Naive thymus-derived CD8-positive, alpha-beta T cell (primary cell): ENCODE measurements at places on chromosomes 4 and X. TPM values are rescaled to one million over a fixed set of nuclear protein-coding genes. Genes with fewer than 3 reads are reported as not detected.
A peak's percentile ranks its signal among the peaks of the same experiment; 100 is the strongest.

- DNase-seq = peak; percentile 65
Measured at GRCh38 chrX:107718156-107718621, 57.4 kb downstream of the TSC22D3 start.

GRCh38 chr4:183118585-183118984 is 19.5 kb downstream of the WWC2 start:
- DNase-seq = no peak

- DNase-seq = no peak
Measured at GRCh38 chr4:163707873-163708272, 213.4 kb downstream of the TMA16 start.

DNA sequence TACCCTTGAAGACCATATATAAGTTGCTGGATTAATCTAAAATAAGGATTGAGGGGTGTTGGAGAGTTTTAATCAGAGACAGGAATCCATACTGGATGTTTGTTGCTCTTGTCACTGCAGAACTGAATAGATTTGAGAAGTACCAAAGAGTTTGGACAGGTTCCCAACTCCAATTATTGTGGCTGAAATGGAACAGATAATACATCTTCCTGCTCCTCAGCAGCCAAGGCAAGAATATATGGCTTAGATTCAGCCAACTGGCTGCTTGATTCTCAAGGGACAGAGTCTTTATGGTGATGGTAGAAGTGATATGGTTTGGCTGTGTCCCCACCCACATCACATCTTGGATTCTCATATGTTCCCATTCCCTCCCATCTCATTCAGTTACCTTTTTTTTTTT is 97.0 kb upstream of the PDHA2 start:
- DNase-seq = no peak

DNA sequence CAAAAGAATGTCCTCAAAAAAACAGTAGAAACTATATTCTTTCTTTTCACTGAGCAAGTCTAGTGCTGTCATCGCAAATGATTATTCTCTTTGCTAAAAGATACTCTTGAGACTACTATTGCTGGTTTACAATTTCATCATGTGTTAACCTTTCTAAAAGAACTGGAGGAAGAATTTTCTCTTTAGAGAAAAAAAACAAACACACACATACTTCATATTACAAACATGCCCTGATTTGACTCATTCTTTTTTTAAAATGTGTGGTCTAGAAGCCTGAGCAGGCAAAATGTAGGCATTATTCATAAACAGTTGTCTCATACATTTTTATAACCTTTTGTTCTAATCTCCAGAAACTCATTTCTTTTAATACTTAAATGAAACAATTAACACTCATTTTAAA is 60.6 kb upstream of the FAT4 start:
- no peak for DNase-seq

- no peak for DNase-seq
Measured at GRCh38 chr4:161813889-161814288, 349.9 kb downstream of the FSTL5 start.

GRCh38 chr4:180285796-180286195 is 1957.4 kb upstream of the TENM3 start:
- DNase-seq = no peak

GRCh38 chr4:99847362-99847976 is 30.8 kb downstream of the DAPP1 start:
- no peak for DNase-seq

GRCh38 chr4:169100670-169101101 is 90.6 kb upstream of the CBR4 start:
- DNase-seq = no peak

DNA sequence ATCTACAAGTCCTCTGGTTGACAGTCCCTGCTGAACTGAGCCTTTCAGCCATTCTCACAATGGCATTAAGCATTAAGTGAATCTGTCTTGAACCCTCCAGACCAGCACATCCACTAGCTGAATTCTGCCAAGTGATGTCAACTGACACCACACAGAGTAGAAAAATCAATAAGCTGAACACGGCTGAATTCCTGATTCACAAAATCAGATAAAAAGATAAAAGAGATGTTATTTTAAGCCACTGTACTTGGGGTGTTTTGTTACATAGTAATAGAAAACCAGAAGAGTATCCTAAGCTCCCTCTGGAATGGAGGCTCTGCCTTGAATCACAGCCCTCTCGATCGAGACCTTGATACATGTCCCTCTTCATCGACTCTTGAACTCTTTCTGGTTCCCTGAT is 336.5 kb downstream of the DMD start:
- no peak for DNase-seq

FAM184B gene
- 0.13 TPM for polyA plus RNA-seq

CT45A3 gene
- polyA plus RNA-seq = not detected

UNC5C gene
- not detected for polyA plus RNA-seq

VCX gene
- not detected for polyA plus RNA-seq

CD38 gene
- polyA plus RNA-seq = 5.9 TPM

TEX13B gene
- not detected for polyA plus RNA-seq

MAGEB1 gene
- not detected for polyA plus RNA-seq

NR3C2 gene
- polyA plus RNA-seq = 9.4 TPM

SLC49A3 gene
- polyA plus RNA-seq = not detected

PCDH19 gene
- not detected for polyA plus RNA-seq

GPRASP1 gene
- 10.6 TPM for polyA plus RNA-seq
